ENCODE measurements at places on chromosomes 11 and 22. TPM values are rescaled to one million over a fixed set of nuclear protein-coding genes. Genes with fewer than 3 reads are reported as not detected.

OR9Q1 gene
- polyA plus RNA-seq: not detected

- DNase-seq: no peak
Measured at GRCh38 chr22:46547883-46548244, 10.4 kb upstream of the CELSR1 start.

DNA sequence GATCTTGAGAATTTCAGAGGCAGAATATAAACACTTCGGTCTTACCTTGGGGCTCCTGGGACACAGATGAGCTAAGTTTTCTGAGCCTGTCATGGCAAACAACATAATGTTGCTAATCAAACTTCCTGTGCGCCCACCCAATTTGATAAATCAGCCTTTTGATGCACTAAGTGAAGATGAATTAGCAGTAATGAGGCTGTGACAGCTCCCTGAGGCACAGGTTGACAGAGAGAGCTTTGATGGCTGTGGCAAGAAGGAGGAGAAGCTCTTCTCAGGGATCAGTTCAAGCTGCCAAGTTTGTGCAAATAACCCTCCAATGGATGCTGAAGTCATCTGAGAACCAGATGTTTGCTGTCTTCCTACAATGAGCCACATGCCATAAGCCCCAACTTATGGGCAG, 34.4 kb downstream of the DRD2 start:
- DNase-seq: no peak

DNA sequence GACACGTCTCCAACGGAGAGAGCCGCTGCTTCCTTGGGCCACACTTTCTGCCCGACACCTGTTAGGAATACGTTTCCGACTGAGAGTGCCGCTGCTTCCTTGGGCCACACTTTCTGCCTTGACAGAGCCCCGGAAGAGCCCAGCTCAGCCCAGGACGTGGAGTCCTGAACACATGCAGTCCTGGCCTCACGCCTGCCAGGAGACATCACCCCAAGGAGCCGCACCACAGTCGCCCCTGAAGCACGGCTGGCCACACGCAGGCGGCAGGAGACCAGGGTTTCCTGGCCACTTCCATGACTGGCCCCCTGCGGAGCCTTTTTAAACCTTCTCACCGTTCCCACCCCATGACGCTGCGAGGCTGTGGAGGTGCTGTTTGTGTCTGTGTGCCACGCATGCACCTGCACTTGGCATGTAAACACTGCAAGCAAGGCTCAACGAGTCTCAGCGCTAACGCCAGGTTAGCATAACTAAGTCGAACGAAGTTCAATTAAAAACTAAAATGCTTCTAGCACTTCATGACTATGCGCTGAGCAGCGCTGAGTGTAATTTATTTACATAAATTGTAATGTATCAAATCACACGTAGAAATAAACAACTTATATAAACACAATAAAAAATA, 8.8 kb downstream of the TOLLIP start:
- peak; percentile 64 for DNase-seq

TEAD1 gene
- polyA plus RNA-seq: 7.6 TPM

FAM180B gene
- polyA plus RNA-seq: not detected

RASD2 gene
- polyA plus RNA-seq: 1.1 TPM

CEP126 gene
- polyA plus RNA-seq: 5.1 TPM

- DNase-seq: peak; percentile 86
Measured at GRCh38 chr22:24471570-24471969, 23.6 kb upstream of the UPB1 start.

FBLN1 gene
- 23.3 TPM for polyA plus RNA-seq

SYNGR1 gene
- 43.0 TPM for polyA plus RNA-seq

- peak; percentile 78 for DNase-seq
Measured at GRCh38 chr11:119713359-119714040, 15.5 kb downstream of the NECTIN1 start.

ADAMTS8 gene
- 1.6 TPM for polyA plus RNA-seq

DNA sequence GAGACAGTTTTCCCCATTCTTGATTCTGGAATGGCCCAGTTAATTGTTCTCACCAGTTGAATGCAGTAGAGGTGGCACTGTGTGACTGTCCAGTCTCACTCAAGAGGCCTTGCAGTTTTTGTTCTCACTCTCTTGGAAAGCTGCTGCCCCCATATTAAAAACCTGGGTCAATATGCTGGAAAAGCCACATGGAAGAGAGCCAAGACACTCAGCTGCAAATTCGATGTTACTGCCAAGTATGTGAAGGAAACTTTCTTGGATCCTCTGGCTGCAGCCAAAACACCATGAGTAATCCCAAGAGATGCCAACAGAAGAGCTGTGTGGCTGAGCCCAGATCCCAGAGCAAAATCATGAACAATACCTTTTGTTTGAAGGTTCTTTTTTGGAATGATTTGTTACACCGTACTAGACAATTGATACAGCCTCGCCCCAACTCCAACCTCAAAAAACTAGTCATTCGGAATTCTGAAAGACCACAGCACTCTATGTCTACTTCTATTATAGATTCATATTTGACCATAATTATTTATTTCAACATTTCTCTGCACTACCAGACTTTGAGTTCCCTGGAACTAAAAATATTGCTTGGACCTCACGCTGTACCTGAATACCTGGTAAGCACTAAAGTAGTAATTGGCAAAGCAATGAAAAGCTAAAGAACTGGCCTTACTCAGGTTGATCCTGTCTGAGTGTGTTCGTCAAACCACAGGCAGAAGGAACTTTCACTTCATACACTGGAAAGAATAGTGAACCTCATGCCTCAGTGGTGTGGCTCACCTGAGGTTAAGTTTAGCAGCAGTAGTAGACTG, 378.8 kb downstream of the ETS1 start:
- DNase-seq: no peak

- no peak for DNase-seq
Measured at GRCh38 chr11:66277471-66278362, at the start of gene CNIH2. TSS of gene CNIH2 (plus strand) at chr11:66278175. CDS start at chr11:66278457, 282 bp downstream.

DNA sequence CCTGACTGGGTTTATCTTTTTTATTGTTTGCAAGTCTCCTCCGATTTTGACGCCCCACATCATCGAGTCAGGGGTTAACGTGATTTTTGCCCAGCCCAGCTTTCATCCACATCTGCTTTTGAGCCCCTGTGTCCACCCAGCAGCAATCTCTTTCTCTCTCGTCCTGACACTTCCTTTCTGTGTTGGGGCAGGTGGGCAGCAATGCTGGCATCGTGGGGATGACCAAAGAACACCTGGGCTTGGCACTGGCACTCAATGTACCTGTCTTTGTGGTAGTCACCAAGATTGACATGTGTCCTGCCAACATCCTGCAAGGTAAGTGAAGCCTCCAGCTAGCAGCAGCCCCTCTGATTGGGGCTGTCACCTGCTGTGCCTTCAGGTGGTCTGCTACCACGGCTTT, 15.8 kb downstream of the GTPBP1 start:
- no peak for DNase-seq

LMNTD2 gene
- 6.2 TPM for polyA plus RNA-seq

- no peak for DNase-seq
Measured at GRCh38 chr11:17687946-17688670, 31.3 kb upstream of the MYOD1 start.

DNA sequence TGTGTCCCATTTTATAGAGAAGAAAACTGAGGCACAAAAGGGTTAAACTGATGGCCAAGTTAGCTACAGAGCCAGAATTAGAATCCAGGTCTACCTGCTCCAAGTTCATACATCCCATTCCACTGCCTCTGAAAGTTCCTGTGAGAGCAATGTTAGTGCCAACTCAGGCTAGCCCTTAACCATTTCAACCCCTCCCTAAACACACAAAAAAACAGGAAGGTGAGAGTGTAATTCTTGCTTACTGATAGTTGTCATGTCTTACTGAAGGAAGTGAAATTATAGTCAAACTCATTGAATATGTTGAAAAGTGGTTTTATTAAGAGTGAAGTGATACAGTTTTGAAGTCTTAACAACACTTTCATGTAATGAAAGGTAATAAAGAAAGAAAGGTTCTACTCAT, 2.9 kb upstream of the E2F8 start:
- DNase-seq: no peak

DNA sequence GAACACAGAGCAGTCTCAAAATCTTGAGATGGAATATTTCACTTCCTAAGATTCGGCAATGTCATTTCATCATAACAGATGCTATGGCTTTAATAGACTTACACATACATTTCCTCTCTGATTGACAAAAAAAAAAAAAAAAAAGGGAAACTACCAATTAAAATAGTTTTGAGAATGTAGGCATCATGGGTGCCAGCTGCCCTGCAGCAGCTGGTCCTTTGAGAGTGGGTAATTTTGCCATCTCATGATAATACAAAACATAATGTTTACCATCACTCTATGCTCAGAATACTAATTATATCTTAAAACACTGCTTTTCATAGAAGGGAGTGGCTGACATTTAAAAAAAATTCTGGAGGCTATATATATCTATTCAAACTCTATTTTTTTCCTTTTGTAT, 775.6 kb upstream of the CCDC90B start:
- no peak for DNase-seq

KRTAP5-8 gene
- 1.8 TPM for polyA plus RNA-seq

- no peak for DNase-seq
Measured at GRCh38 chr22:20859615-20860014, 808 bp downstream of the SNAP29 start.

DNA sequence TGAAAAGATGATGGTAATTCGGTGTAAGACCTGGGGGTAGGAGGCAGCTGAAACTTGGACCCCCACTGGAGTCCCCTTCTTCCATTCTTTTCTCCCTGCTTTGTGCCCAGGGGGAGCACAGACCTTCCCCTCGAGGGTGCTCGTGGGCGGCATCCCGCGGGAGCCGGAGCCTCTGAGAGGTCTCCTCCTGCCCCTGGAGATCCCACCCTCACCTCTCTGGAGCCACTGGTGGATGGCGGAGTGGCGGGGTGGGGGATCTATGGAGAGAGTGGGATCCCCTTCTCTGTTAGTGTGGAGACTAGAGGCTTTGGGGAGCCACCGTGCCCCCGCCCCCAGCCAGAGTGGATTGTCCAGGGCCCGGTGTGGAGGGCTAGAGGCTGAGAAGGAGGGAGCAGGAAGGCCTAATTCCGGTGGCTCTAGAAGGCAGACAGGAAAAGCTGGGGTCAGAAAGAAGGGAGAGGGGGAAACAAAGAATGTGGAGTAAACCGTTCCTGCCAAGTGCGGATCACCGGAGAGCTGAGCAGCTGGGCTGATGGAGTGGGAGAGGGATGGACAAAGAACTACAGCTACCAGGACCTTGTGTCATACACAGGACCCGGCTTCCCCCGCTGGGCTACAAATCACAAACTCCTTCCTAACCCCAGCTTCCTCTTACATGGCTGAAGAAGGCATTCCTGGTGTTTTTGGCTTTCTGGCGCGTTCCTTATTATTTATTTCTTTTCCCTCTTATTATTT, 41.9 kb downstream of the KCNJ1 start:
- DNase-seq: no peak

VPREB1 gene
- not detected for polyA plus RNA-seq

MOGAT2 gene
- polyA plus RNA-seq: 1.1 TPM

TMEM86A gene
- polyA plus RNA-seq: 17.1 TPM

All from kidney (tissue), 22 donors.